Activated CD8-positive, alpha-beta T cell treated with anti-CD3 and anti-CD28 coated beads for 36 hours (primary cell): ENCODE measurements at places on chromosomes 6 and 20. TPM values are rescaled to one million over a fixed set of nuclear protein-coding genes. Genes with fewer than 3 reads are reported as not detected.

RBPJL gene
- not detected for total RNA-seq

DNA sequence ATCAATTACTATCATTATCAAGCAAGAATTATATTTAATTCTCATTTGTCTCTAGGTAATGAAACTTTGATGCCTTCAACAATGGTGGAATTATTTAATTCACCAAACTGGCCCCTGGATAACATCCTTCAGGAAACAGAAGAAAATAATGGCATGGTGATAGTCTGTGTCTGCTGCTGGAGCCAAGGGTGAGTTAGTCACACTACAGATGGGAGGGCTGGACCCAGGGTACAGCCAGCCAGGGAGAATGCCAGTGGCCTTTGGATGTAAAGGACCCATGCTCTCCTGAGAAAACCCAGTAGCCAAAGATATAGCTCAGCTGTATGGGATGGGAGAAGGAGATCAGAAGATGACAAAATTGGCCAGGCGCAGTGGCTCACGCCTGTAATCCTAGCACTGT is 60.0 kb upstream of the CNKSR3 start:
- DNase-seq: no peak

DNA sequence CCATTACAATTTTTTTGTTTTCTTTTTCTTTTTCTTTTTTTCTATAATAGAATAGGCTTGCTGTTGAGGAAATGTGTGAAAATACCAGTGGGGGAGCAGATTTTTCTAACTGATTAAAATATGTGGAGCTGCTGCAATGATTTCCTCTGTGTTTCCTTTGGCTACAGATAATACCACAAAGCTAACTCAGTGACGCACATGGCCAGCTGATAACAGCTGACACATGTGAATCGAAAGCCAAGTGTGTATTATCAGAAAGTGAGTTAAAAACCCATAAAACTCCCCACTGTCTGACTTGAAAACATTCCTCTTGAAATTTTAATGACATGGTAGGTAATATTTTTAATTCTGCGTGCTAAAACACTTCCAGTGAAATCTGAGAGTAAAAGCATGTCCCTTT is 70.8 kb upstream of the AHI1 start:
- DNase-seq: peak; percentile 82

CFAP206 gene
- total RNA-seq: not detected

DNA sequence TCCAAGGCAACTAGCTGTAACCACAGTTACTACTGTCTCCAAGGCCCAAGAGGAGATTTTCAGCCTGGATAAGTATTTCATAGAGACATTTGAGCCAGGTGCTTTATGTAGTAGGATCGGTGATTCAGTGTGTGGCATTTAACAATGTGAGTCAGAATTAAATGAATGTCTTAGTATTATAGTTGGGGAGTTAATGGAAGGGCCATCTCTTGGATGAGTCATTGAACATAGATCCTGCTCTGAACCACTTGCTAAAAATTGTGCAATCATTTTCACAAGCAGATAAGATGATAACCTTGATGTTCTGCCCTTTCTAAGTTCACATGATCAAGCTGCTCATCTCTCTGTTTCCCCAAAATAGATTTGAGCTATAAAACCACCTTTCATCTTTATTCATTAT is 668.9 kb upstream of the CITED2 start:
- DNase-seq: peak; percentile 1

- DNase-seq: peak; percentile 63
These were observed 46.3 kb downstream of the MCM8 start for GRCh38 chr20:5996765-5997164.

- DNase-seq: no peak
These were observed 1.9 kb upstream of the IL22RA2 start for GRCh38 chr6:137175157-137175867.

- DNase-seq: no peak
These were observed 64.8 kb downstream of the ATXN1 start for GRCh38 chr6:16696496-16696895.

DNA sequence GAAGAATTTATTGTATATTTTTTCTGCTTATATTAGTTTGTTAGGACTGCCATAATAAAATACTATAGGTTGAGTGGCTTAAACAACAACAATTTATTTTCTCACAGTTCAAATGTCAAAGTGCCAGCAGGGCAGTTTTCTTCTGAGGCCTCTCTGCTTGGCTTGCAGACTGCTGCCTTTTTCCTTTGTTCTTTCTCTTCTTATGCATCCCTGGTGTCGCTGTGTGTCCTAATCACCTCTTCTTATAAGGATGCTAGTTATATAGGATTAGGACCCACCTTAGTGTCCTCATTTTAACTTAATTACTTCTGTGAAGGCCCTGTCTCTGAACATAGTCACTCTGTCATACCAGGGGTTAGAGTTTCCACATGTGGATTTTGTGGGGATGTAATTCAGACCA is 354.4 kb downstream of the NKAIN2 start:
- no peak for DNase-seq

GNAS-AS1 gene
- 1.7 TPM for total RNA-seq

TPBG gene
- total RNA-seq: not detected

DNA sequence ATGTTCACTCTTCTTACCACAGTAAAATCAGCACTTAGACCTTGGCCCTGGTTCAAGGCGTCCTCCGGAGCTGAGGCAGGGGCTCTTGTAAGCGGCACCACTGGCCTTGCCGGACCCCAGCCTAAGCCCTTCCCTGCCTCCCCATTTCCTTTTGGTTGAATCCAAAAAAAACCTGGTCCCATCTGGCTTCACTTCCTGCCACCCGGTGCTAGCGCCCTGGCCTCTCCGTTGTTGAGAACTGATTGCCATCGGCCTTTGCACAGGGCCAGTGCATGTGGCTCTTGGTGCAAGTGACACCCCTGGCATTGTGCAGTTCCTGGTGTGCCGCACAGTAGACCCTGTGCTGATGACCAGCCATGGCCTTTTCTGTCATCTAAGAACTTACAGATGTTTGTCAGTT is 19.0 kb upstream of the RBM38 start:
- DNase-seq: no peak

WFDC12 gene
- not detected for total RNA-seq

- peak; percentile 54 for DNase-seq
These were observed 55.5 kb downstream of the REV3L start for GRCh38 chr6:111427341-111428116.

- DNase-seq: no peak
These were observed 137.4 kb downstream of the TFAP2C start for GRCh38 chr20:56766528-56766927.

DNA sequence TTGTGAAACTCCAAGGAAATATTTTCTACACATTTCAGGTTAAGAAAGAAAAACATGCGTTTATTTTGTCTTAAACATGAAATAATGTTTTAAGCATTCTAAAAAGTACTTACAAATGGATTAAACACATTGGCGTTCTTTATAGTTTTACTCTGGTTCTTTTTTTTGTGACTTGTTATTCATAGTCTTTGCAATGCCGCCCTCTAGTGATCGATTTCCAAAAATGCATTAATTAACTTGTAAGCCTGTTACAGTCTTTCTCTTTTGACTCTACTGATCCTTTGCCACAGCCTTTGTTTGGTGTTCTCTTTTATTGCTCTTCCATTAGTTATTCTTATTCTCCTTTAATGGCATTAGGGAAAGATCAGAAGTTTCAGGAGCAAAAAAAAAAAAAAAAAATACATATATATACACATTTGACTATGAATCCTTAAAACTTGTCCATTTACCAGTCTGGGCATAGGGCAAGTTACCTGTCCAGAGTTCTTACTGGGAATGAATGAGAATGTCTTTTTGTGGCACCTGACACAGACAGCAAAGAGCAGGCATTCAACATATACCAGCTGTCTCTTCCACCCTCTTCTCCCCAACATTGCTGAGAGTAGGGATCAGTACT is 59.9 kb downstream of the MACROD2 start:
- peak; percentile 18 for DNase-seq

DNA sequence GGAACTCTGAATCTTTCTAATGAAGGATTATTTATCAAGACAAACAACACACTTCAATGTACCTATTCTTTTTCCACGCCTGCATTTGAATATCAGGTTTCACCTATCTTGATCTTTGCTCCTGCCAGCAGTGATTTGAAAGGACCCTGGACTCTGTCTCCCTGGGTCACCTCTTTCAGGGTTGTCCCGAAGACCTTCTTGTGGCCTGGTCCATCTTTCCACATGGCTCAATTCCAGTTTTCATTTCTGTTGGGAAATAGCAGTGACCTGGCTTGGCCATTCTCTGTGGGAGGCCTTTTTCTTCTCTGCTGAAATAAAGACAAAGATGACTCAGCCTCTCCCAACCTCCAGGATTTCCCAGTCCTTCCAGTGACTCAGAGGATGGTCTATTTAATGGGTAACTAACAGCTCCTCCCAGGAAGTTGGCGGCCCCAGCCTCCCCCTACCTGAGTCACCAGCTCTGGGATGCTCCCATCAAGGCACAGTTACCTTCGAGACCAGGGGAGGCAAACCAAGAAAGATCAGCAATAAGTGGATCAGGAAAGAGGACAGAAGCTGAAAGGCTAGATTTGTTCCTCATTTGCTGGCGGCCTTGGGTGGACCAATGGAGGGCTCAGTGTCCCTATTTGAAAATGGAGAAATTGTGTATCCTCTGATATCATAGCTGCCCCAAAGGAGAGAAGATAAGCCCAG is 120.2 kb upstream of the RNF24 start:
- no peak for DNase-seq

GRCh38 chr6:69584536-69584912 is 212.3 kb downstream of the LMBRD1 start:
- no peak for DNase-seq

NANP gene
- 7.6 TPM for total RNA-seq

- DNase-seq: no peak
These were observed 47.9 kb downstream of the KCNK5 start for GRCh38 chr6:39181333-39181732.

GRCh38 chr20:4130404-4131189 is 115.2 kb upstream of the RNF24 start:
- DNase-seq: peak; percentile 92

DNA sequence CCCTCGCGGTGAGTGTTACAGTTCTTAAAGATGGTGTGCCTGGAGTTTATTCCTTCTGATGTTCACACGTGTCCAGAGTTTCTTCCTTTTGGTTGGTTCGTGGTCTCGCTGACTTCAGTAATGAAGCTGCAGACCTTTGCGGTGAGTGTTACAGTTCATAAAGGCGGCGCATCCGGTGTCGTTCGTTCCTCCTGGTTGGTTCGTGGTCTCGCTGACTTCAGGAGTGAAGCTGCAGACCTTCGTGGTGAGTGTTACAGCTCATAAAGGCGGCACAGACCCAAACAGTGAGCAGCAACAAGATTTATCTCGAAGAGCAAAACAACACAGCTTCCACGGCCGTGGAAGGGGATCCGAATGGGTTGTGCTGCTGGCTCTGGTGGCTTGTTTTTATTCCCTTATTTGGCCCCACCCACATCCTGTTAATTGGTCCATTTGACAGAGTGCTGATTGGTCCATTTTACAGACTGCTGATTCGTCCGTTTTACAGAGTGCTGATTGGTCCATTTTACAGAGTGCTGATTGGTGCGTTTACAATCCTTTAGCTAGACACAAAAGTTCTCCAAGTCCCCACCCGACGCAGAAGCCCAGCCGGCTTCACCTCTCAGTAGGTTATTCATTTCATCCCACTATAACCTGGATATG is 48.2 kb upstream of the ARG1 start:
- peak; percentile 48 for DNase-seq

BPIFA1 gene
- not detected for total RNA-seq

SRC gene
- total RNA-seq: 2.4 TPM

GRCh38 chr20:50478162-50478990 is 31.8 kb upstream of the PTPN1 start:
- DNase-seq: peak; percentile 85

EFCAB8 gene
- total RNA-seq: 0.92 TPM

GRCh38 chr6:8110725-8111124 is 8.4 kb upstream of the EEF1E1 start:
- DNase-seq: no peak

DNA sequence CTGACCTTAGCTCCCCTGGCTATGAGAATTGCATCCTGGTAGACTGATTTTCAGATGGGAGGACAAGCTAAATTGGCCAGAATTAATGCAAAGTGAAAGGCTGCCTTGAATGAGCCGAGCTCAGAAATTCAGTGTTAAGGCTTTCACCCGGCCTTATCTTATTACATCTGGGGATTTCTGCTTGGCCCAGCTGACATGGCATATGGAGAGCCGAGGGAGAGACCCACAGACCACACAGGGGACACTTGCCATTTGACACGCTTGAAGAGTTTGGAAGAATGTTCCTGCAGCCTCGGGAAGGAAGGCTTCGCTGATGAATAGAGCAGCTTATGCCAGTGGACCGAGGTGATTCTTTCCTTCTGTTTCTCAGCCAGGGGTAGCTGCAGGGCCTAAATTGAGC is 9.0 kb downstream of the MOCS3 start:
- no peak for DNase-seq

PSMB8 gene
- 370 TPM for total RNA-seq

DNA sequence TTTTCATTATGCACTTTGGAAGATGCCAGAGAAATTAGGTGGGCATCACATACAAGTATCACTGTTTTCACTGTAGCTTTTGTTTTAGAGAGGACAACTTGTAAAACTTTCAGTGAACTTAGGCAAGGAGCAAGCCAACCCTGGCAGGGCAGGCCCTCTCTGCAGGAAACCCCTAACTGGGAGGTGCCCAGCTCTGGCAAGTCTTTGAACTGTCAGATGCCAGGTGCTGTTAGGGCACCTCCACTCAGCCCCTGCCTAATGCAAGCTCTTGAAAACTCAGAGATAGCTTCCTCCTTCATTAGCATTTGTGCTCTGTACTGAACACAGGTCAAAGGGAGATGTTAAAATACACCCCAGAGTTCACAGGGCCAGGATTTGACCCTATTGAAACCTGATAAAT is 774.2 kb upstream of the FLRT3 start:
- no peak for DNase-seq

CSTF1 gene
- 66.2 TPM for total RNA-seq

DNA sequence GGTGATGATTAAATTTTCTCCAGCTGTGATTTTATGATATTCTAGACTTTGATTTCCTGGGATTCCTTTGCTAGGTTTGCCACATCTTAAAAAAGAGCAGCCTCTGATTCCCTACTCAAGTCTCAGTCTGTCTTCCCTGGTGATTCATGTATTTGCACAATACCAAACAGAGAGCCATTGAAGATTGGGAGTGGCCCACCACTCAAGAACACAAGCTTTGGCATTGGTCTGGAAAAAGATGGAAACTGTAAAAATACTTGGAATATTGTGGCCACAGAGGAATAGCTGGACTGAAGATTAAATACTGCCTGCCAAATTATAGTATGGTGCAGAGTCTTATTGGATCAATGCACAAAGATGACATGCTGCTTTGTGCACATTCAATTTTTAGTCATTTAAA is 32.9 kb downstream of the PTCHD4 start:
- DNase-seq: no peak

- DNase-seq: no peak
These were observed 4.2 kb downstream of the SYNDIG1 start for GRCh38 chr20:24473435-24474223.

SLC22A1 gene
- total RNA-seq: 0.31 TPM

ATP6V1G2 gene
- 1.1 TPM for total RNA-seq

SPATA25 gene
- 0.58 TPM for total RNA-seq

- no peak for DNase-seq
These were observed 4.2 kb downstream of the SYS1 start for GRCh38 chr20:45367126-45367525.
